ENCODE measurements at places on chromosomes 5 and 9.

GRCh38 chr9:100640447-100641050 lies 62.7 kb downstream of the CAVIN4 start:
- DNase-seq: no peak

- DNase-seq: no peak
These were observed 34.5 kb upstream of the COL5A1 start for GRCh38 chr9:134606951-134607731.

DNA sequence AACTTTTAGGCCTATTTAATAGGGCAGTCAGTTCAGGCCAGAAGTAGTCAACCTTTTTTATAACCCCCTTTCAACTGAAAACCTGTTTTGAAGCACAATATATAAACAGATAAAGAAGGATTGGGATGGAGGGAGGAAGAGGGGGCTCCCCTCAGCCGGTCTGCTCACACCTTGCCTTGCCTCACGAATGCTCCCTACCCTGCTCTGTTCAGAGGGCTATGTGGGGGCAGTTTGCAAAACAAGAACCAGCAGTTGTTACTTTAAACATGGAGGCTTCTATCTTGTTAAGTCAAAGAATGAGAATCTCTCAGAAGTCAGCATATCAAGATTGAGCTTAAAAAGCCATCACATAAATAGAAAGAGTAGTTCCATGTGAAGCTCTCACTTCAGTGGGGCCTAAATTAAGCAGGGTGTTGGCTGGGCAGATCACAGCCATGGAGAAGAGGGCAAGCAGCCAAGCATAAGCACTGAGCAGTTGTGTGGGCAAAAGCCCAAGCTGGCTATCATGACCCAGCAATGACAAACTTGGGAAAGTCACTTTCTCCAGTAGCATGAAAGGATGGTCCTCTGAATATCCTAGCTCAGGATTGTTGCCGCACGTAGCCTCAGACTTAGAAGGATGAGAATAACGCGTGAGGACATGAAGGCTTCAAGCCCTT lies 70.6 kb downstream of the ALDH1A1 start:
- DNase-seq: no peak

DNA sequence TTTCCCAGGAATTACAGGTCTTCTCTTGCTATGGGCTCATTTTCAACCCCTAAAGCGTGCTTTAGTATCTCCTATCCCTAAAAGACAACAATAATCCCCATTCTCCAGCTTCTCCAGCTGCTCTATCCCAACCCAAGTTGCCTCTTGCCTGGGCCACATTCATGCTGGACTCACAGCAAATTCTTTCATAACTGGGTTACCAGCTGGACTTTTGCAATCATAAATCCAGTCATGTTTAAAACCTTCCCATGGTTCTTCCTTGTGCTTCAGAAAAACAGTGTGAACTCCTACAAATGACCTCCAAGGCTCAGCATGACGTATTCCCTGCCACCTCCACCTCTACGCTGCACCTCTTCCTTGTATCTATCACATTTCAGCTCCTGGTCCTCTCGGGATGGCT lies 346.9 kb downstream of the GADD45G start:
- no peak for DNase-seq

- no peak for DNase-seq
These were observed 20.6 kb downstream of the SPTLC1 start for GRCh38 chr9:92094655-92095054.

GRCh38 chr9:89304834-89305188 lies 6.2 kb upstream of the CKS2 start:
- DNase-seq: no peak

DNA sequence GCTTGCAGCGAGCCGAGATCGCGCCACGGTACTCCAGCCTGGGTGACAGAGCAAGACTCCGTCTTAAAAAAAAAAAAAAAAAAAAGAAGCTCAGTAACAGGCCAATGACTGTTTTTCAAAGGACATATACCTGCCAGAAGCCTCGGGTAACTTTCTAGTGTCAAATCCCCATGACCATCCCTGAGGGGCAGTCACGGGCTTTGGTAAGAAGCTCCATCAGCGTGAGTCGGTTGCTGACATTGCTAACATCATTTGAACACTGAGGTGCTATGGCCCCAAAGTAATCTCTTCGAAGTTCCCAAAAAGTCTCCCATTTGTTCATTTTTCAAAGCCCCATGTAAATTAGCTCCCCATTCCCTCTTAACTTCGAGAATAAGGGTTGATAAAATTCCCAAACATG lies 11.6 kb downstream of the NAIP start:
- DNase-seq: no peak

GRCh38 chr5:170503990-170504596 lies at the start of gene KCNIP1:
TSS of gene KCNIP1 (plus strand) at chr5:170504020.
- DNase-seq: no peak

DNA sequence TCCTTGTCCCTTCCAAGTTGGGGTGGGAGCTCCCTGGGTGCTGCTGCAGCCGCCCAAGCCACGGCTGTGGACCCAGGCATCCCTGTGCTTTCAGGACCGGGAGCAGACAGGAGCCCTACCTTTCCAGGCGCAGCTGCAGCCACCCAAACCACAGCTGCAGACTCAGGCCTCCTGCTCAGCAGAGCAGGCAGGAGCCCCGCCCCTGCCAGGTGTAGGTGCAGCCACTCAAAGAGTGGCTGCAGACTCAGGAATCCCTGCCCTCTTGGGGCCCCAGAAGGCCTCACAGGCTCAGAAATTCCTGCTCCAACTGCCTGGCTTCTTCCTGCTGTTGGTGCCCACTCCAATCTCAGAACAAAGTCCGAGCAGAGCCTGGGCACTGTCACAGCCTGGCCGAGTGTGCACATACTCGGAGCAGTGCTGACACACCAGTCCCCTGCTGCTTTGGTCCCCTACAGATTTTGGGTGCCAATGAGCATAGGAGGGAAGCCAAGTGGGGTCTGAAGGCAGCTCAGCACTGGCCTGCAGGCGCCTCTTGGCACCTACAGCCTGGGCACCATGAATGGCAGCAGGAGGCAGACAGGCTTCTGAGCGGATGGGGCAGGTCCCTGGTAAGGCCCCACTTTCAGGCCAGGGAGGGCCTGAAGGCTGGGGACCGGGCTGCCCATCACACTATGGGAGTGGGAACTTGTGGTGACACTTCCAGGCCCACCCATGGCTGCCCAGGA lies 6.0 kb upstream of the TESK1 start:
- DNase-seq: no peak

GRCh38 chr9:109967651-109968642 lies 187.9 kb downstream of the PALM2AKAP2 start:
- no peak for DNase-seq

DNA sequence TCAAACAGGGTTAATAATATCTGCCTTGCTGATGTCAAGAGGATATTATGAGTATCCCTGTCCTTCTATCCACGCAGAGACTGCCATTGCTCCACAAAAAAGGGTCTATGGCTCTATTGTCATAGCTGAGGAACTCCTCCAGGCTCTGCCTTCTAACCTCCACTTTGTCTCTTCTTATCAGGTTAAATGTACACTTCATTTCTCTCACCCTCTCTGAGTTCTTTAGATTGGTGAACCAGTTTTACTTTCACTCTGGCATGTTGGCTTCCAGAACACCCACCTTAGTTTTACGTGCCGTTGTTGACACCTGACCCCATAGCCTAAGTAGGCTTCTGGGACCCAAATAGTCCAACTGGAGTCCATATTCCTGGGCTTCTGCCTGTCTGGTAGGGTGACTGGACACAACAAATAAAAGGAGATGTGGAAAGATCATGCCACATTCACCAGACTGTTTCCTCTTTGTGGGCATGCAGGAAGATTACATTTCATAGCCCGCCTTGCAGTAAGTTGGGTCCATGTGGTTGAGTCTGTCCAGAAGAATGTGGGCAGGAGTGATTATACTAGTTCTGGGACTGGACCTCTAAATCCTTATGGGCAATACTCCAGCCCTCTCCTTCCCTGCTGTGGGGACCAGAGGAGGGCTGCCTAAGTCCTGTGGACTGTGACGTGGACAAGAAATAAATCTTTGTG lies 350.4 kb upstream of the CLINT1 start:
- DNase-seq: no peak

GRCh38 chr9:13426606-13427005 lies 147.1 kb upstream of the MPDZ start:
- DNase-seq: no peak

GRCh38 chr9:134059661-134060395 lies 8.0 kb downstream of the BRD3 start:
- no peak for DNase-seq

- DNase-seq: no peak
These were observed 85.7 kb upstream of the SHB start for GRCh38 chr9:38154501-38155421.

DNA sequence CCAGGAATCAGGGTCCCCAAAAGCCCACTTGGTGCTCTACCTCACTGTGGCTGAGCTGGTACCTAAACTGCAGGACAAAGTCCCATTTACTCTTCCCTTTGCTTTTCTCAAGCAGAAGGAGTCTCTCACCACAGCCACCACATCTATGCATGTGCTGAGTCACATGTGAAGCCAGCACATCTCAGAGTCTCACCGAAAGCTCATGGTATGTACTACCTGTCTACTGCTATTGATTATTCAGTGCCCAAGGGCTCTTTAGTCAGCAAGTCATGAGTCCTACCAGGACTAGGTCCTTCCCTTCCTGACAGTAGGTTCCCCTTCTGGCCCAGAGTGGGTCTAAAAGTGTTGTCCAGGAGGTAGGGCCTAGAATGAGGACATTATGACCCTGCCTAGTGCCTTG lies 130.7 kb upstream of the NTRK2 start:
- DNase-seq: no peak

- peak; percentile 53 for DNase-seq
These were observed 2.8 kb downstream of the CACNA1B start for GRCh38 chr9:137880160-137880975.

DNA sequence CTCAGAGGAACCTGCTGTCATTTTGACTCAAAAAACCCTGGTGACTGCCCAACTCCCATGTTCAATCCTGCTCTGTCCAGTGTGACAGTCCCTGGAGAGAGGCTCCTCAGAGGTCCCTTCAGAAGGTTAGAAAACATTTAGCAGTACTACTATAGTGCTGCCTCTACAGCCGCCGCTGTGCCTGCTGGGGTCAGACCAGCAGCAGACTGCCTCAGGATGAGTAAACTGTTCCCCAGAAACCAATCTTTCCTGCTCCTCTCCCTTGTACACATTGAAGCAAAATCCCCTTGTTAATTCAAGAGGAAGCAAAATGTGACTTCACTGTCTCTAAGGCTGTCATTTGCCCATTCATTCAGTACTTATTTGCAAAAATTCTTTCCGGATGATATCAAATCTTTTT lies 94.8 kb upstream of the SMARCA2 start:
- no peak for DNase-seq

DNA sequence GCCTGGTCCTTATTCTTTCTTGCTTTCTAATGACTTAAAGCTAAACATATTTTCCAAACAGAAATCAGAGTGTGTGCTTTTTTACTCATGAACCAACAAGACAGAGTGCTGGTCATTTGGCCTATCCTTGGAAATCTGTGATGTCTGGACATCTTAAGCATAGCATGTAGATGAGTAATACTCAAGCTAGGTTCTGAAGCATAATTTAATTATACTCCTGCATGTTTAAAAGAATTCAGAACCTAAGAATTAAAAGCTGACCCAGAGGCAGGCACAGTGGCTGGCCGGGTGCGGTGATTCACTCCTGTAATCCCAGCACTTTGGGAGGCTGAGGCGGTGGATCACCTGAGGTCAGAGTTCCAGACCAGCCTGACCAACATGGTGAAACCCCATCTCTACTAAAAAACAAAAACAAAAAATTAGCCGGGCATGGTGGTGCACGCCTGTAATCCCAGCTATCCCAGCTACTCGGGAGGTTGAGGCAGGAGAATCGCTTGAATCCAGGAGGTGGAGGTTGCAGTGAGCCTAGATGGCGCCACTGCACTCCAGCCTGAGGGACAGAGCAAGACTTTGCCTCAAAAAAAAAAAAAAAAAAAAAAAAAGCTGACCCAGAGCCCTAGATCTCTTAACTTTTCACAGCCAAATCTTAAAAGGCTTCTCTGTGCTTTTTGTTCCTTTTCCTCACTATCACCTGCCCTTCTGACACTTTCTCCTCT lies 16.2 kb upstream of the TJP2 start:
- DNase-seq: no peak

DNA sequence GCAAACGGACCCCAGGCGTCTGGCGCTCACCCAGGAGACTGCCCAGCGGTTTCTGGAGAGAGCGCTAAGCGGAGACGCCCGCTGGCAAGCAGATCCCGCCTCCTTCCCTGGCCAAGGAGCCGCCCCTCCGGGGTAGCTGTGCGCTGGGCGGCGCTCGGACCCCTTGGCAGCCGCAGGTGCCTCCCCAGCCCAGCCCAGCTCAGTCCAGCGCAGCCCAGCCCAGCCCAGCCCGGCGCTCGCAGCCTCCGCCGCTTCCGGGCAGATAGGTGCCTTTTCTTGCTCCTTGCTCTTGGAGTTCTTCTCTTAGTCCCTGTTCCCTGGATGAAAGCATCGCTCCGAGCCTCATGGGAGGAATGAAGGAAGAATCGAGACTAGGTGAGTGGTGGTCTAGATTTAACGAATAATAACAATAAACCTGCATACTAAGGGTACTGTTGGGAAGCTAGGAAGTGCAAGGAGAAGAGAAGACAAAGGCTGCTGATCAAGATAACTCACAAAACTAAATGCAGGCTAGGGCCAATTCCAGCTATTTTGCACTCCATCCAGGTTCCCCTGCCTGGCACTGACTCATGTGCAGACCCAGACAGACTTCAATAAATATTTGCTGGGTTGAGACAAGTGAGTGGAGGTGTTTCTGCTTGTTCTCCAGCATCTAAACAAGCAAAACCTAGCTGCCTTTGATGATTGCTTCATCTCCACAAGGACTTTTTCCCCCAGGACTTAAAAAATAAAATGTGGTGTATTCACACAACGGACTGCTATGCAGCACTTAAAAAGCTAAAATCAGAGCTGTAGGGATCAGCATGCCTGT lies at the start of gene STK32A:
Gene STK32A, plus strand, starts transcription at position 202 of the 811 bp plus-strand sequence. CDS start 4,609 bp downstream, outside the sequence.
- DNase-seq: peak; percentile 87

GRCh38 chr5:87403409-87403808 lies 9.3 kb downstream of the CCNH start:
- DNase-seq: no peak

DNA sequence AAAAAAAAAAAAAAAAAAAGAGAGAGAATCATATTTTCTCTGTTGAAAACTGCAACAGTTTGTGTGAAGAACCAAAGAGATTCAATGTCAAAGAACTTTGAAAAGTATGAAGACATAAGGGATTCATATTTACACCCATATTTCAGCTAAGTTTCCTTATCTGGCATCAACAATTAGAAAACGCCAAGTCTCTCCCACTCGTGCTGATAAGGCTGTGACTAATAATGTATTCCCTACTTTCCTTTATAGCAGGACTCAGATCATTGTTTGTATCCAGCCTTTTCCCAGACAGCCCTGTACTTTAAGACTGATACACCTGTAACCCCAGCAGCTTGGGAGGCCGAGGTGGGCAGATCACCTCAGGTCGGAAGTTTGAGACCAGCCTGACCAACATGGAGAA lies 54.1 kb upstream of the STK32A start:
- no peak for DNase-seq

- DNase-seq: no peak
These were observed 32.6 kb downstream of the GABRB2 start for GRCh38 chr5:161513942-161514341.

- DNase-seq: no peak
These were observed 205.5 kb upstream of the CDKN2B start for GRCh38 chr9:22214497-22215031.
